Ecto neural progenitor cell (in vitro differentiated cells): ENCODE measurements at places on chromosomes 12 and 14.

GRCh38 chr12:111607239-111607638 is 8.1 kb upstream of the ATXN2 start:
- no peak for DNase-seq

GRCh38 chr12:9626821-9627220 is 19.1 kb upstream of the KLRB1 start:
- DNase-seq: no peak

DNA sequence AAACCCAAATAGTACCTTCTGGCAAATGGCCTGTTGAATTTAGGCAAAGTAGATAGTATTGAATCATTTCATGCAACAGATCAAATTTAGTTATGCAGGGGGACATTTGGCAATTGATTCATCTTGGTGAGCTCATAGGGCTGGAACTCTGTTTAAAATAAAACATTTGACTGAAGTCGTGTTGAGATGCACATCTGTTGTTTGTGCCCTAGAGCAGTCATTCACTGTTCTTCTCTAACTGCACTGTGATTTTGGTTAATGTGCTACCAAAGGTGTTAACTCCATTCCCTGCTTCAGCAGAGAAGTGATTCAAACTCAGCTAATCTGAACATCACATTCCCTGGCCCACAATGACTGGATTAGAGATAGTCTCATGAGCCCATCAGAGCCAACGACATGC is 44.0 kb upstream of the CSRP2 start:
- DNase-seq: no peak

DNA sequence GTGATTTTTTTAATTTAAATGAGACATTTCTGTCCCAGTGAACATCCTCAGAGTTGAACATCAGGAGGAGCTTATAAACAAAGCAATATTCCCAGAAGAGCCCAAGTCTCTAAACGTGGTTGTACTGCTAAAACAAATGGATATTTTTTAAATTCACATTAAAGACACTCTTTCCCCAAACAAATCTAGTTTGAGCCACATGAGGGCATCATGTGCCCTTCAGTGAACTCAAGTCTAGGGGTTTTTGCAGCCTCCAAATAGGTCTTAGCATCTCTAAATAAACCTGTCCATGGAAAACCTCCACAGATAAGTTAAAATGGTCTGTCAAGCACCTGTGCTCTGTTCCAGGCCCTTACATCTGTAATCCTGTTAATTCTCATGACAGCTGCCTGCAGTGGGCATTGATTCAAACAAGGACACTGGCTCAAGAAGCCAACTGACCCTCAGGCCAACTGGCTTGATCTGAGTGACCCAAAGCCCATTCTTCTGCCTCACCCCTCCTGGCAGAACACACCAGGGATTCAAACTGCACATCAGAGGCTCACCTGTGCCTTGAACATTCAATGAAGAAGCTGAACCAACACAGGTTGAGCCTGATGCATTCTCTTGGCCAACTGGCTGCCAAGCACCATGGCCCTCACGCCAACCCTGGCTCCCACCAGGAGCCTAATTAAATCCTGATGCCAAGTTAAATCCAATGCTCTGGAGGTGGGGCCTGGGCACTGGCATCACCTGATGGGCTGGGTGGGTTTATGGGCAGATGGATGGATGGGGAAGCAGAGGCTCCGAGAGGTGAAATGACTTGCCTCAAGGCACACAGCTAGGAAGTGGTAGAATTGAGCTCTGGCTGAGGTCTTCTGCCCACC is 8.6 kb downstream of the ISCU start:
- peak; percentile 47 for DNase-seq

DNA sequence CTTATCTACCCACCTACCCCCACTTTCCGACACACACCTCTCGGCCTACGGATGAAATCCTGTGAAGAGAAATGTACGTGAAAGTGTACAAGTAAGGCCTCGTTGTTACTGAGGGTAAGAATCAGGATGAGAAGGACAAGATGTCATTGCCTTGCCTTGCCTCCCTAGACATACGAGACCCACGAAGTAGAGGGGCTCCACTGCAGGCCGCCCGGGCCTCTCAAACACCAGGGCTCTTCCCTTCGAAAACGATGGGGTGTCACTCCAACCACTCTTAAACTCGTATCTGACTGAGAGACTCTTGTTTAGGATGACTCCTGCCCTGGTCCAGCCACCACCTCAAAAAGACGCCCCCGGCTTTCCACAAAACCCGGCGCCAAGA is 498 bp downstream of the RACGAP1 start:
- no peak for DNase-seq
